Spinal cord (tissue), 10 donors: ENCODE measurements at places on chromosomes 4 and X. TPM values are rescaled to one million over a fixed set of nuclear protein-coding genes. Genes with fewer than 3 reads are reported as not detected.

Gene ARHGAP10
- 8.8 TPM for polyA plus RNA-seq

Gene ZIC3
- 15.5 TPM for polyA plus RNA-seq

Gene LUZP4
- polyA plus RNA-seq, result not detected

Gene GSPT2
- 28.3 TPM for polyA plus RNA-seq

Gene AGA
- 15.1 TPM for polyA plus RNA-seq

Gene CDKL2
- polyA plus RNA-seq, result 14.3 TPM

Gene PRDM8
- polyA plus RNA-seq, result 44.4 TPM

Gene SCML2
- 5.4 TPM for polyA plus RNA-seq

Gene IL13RA2
- 0.79 TPM for polyA plus RNA-seq

Gene CLNK
- polyA plus RNA-seq, result 0.26 TPM

Gene LAP3
- 58.6 TPM for polyA plus RNA-seq

Gene PNMA3
- 50.6 TPM for polyA plus RNA-seq

Gene FAM236C
- polyA plus RNA-seq, result not detected

Gene GSX2
- polyA plus RNA-seq, result 0.17 TPM

Gene GYPE
- 2.9 TPM for polyA plus RNA-seq

Gene TMEM47
- 77.4 TPM for polyA plus RNA-seq

Gene ZBTB33
- 21.7 TPM for polyA plus RNA-seq

Gene NUDT10
- 25.5 TPM for polyA plus RNA-seq
